ENCODE measurements at places on chromosomes 1 and 21.

GRCh38 chr1:58618303-58618702 is 41.3 kb upstream of the TACSTD2 start:
- DNase-seq = no peak

DNA sequence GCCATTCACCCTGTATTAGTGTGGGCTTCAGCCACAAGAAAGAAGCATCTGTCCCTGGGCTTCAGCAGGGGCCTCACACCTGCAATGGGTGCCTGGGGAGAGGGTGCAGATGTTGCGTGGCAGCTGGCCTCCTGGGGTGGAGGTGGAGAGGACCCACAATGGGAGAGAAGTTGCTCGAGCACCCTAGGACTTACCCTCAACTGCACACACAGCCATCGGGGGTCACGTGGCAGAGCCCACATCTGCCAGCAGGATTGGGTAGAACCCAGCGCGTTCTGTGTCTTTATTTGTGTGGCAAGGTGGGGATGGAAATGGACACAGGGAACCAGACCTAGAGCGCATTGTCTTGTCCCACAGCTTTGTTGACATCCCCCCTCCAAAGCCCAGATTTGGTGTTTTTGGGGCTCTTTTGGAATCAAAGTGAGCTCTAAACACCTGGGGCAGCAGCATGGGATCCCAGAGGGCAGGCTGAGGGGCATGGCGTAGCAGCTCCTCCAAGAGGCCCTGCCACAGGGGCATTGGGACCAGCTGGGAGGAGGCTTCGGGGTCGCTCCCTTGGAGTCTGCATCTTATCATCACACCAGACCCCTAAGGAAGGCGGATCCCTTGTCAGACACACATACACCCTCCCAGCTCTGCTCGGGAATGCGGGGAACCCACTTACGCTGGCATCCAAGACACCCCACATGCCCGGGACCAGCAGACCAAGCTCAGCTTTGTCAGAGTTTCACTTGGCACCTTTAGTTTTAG is 5.1 kb downstream of the ABCG1 start:
- no peak for DNase-seq

DNA sequence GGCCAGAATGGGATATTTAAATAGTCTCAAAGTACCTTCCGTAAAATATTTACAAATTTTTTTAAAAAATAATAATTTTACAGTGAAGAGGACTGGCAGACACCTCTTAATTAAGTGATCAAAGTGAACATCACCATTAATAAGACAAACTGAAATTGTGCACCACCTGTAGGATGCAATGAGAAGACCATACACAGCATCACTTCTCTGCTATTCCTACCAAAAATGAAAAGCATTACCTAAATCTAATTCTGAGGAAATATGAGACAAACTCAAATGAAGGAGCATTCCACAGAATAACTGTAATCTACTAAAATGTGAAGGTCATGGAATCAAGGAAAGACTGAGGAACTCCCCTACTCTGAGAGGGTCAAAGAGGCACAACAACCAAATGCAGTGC is 68.2 kb upstream of the PRDX6 start:
- DNase-seq = no peak

DNA sequence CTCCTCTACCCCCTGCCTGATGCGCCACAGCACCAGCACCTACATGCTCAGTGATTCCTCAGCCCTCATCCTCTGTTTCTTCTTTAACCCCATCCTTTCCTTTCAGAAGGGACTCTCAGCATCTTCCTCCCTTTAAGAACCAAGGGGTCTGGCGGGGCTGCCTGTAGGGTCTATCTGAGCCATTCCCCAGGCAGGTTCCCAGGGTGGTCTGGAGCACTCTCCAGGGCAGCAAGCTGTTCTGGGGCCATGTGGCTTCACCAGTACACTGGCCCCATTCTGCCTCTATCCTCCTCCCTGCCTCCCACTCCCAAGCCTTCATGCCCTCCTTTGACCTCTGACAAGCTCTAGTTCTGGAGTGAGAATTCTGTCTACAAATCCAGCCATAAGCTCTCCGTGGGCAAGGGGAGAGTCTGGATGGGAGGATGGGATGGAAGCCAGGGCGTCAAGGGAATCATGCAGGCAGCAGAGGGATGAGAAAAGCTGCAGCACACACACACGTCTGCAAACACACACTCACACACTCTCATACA is 10.4 kb downstream of the BATF3 start:
- DNase-seq = no peak

DNA sequence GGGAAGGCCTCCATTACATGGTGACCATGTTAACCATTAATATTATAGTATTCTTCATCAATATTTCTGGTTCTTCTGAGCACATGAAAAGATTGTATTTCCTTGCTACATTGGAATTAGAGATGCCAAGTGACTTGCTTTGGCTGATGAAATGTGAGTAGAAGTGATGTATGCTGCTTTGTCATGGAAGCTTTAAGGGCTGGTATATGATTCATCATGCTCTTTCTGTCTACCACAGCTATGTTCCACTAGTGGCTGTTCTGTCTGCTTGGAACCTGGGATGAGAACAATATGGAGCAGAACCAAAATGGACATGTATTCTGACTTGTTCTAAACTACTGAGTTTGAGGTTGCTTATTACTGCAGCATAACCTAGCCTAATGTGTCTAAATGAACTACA is 163.3 kb downstream of the TM2D1 start:
- DNase-seq = no peak

GRCh38 chr1:54767526-54767925 is 3.2 kb upstream of the PARS2 start:
- no peak for DNase-seq

DNA sequence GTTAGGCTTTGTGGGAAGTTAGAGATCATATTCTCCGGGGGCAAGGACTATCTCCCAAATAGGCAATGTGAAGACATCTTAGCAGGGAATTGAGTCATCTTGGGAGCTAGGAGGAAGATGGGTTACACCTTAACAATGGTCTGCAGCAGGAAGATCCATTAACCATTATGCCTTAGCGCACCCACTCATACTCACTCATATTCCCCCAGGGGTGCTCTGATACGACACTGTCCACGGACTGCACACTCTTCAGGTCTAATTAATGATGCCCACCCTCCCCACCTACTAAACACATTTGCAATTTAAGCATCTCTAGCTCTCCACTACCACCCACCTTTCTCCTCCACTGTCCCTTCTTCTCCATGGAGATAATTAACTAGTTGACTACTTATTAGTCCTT is 857 bp upstream of the AK5 start:
- DNase-seq = no peak

DNA sequence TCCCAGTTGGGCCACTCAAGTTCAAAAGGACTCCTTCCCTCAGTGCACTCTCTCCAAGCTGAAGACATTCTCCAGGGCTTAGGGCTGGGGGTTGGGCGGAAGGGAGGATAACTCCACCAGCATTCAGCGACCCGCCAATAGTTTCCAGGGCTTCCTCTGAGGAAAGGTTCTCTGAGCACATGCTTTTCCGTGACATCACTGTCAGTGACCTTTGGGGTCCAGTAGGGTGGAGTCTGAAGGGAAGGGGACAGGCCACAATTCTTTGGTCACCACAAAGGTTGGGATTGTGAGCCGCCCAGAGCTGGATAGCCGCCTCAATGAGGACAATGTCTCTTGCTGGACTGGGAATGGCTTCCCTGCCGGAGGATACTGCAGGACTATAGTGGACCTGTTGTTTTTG is 22.8 kb upstream of the RXRG start:
- no peak for DNase-seq

- DNase-seq = no peak
Measured at GRCh38 chr1:48771561-48771960, 5.1 kb downstream of the BEND5 start.

DNA sequence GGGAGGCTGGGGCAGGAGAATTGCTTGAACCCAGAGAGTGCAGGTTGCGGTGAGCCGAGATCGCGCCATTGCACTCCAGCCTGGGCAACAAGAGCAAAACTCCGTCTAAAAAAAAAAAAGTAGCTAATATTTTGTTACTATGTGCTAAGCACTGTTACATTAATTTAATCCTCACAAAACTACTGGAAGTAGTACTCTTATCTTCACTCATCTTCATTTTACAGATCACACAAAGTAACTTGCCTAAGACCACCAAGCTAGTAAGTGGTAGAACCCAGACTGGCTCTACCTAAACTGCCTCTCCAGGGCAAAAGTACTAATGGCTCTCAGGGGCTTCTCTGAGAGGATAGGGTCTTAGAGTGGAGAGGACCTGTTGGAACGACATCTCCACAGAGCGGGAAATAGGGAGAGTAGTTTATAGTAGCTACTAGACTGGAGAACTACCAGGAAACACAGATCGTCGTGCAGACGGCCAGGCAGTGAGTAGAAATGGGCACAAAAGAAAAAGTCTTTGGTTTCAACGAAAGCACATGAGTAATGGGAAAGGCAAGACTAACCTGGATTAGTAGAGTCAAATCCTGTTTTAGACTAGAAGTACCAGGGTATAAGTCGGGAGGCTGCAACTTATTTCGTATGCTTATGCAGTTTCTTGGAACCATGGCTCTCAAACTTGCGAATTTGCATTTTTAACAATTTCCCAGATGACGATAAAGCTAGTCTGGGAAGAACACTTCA is 1.4 kb downstream of the CLCC1 start:
- no peak for DNase-seq

DNA sequence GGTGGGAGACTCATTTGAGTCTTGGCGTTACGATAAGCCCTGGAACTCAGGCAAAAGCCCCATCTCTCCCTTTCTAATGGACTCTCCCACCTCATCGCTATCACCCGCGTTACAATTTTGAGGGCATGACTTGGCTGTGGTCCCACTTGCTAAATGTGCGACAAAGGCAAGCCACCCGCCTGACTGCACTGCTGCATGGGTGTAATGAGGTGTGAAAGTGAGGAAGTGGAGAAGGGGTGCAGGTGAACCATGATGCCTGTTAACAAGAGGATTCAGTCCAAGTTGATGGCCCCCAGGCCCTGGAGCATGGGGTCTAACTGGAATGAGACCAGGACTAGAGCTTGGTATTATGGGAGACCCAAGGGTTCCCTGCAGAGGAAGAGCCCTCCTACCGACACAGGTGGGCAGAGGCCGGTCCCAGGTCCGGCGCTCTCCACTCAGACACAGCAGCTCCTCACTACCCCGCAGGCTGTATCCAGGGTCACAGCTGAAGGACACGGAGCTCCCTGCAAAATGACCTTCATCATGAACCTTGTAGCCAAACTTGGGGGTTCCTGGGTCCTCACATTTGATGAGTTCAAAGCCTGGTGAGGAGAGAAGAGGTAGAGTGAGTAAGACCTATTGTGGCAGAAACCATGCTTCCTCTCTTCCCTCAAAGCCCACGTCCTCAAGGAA is 165.4 kb upstream of the HMGB4 start:
- no peak for DNase-seq

GRCh38 chr1:216210081-216210480 is 213.2 kb downstream of the USH2A start:
- no peak for DNase-seq

- DNase-seq = no peak
Measured at GRCh38 chr1:195604287-195604686, 1004.0 kb downstream of the KCNT2 start.

DNA sequence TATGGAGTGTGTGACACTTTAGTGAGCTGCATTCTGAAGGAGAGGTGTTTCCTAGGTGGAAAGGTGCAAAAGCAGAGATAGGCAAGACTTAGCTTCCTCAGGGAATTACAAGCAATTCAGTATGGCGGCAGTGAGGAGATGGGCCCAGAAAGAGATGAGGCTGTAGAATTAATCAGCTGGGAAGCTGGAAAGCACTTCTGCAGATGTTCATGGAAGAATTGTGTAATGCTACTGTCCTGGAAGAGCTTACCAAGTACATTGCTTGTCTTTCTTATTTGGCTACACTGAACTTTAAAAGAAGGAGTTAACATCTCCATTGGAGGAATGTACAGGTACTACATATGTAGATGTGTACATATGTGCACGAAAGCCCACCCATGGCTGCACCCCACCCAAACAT is 103.7 kb upstream of the DPT start:
- DNase-seq = no peak

DNA sequence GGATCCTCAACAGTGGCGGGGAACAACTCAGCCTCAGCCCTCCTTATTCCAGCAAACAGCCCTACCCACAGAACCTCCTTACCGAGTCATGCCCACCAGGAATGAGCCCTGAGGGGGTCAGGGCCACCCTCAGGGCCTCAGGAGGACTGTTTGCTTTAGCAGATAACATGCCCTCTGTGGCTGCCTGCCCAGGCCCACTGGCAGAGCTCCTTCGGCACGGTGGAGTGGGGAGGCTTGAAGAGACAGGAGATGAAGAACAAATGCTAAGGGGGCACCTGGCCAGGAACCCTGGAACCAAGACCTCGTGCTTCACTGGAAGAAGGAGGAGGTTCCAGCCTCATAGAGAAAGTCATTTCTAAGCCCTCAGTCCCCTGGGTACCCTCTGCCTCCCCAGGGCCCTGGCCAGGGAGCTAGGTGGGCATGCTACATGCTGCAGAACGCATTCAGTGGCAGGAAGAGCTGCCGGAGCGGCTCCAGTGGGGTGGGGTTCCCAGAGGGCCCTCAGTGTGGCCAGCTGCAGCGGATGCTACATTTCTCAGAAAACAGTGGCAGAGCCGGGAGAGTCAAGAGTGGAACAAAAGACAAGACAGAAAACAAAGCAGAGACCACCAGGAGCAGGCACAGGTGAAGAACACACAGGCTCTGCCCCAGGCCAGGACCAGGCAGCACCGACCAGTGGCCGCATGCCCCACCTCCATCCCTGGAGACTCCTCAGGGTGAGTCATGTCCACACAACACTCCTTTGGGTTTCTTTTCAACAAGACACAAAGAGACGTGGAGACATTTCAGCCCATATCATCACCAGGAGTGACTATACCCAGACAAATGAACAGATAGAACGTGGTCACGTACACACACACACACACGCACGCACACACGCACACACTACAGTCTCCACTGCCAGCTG is 39.8 kb downstream of the RIMS3 start:
- no peak for DNase-seq

DNA sequence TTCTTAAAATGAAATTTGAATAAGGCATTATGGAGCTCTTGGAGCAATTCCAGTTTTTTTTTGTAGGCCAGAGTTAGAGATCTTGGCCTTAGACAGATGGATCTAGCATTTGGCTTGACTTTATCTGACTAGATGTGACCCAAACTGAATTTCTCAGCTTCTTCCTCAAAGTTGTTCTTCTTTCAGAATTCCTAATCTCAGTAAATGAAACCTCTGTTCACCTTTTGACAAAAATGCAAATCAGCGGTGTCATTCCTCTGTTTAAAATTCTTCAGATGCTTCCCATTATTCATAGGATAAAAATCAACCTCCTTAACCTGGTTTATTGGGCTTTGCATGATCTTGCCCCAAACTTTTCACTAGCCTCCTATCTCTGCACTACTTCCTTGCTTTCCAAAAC is 177.6 kb downstream of the RASAL2 start:
- no peak for DNase-seq

DNA sequence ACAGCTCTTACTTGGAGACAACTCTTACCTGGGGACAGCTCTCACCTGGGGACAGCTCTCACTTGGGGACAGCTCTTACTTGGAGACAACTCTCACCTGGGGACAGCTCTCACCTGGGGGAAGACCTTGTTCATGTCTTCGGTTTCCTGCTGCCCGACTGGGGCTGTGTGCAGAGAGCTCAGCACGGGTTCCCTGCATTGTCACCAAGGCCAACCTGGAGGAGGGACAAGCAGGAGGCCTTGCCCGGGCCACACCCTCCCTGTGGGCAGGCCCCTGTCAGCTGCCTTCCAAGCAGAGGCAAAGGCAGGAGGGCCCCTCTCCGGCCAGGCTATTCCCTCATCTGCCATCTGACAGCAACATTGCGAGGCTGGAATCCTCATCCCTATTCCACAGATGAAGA is at the start of gene LDLRAD1:
Gene LDLRAD1, minus strand, starts transcription at position 208 of the 400 bp plus-strand sequence. Its CDS starts 74 bp downstream, at position 134.
- no peak for DNase-seq
